ENCODE measurements at places on chromosomes 1 and 21. TPM values are rescaled to one million over a fixed set of nuclear protein-coding genes. Genes with fewer than 3 reads are reported as not detected.

The RAB7B gene
- under 0.01 TPM for total RNA-seq

The KCNJ9 gene
- 11.4 TPM for total RNA-seq

The HRNR gene
- not detected for total RNA-seq

GRCh38 chr1:204605791-204606190, 79.7 kb downstream of the LRRN2 start:
- DNase-seq: no peak

GRCh38 chr21:35026617-35027562, 22.2 kb downstream of the RUNX1 start:
- DNase-seq: no peak

GRCh38 chr1:204240233-204240632, 26.4 kb upstream of the GOLT1A start:
- no peak for DNase-seq

GRCh38 chr1:225021037-225021436, 91.6 kb downstream of the DNAH14 start:
- DNase-seq: no peak

All from frontal cortex (tissue), 4 donors.